Lung microvascular endothelial cell (primary cell): ENCODE measurements at places on chromosomes 12 and 14. TPM values are rescaled to one million over a fixed set of nuclear protein-coding genes. Genes with fewer than 3 reads are reported as not detected.

GRCh38 chr12:78120866-78121560 lies 290.3 kb downstream of the NAV3 start:
- peak; percentile 77 for DNase-seq

The TGM1 gene
- under 0.01 and 0.20 TPM in 2 replicates for total RNA-seq

The ARHGEF25 gene
- total RNA-seq = 1.4 and 2.0 TPM in 2 replicates

- DNase-seq = no peak
Observed at GRCh38 chr12:72889791-72890190, 617.6 kb downstream of the TRHDE start.

DNA sequence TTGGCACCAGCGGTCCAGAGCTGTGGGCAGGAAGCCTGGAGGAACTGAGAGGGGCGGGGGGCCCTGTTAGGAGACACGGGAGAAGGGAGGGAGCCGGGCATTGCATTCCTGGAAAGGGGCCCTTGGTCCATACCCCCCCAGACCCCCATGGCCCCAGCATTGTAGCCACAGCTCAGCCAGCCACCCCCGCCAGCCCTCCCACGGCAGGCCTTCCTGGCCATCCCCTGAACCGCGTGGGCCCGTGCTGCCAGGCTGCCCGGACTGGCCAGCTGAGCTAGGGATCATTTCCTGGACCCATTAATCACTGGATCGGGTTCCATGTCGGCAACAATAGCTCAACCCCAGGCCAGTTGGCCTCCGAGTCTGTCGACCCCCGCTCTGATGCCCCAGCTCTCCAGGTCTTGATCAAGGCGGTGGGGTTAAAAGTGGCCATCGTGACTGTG lies 39.8 kb upstream of the DIO3 start:
- no peak for DNase-seq

GRCh38 chr12:69548687-69549086 lies 36.6 kb upstream of the CCT2 start:
- no peak for DNase-seq

DNA sequence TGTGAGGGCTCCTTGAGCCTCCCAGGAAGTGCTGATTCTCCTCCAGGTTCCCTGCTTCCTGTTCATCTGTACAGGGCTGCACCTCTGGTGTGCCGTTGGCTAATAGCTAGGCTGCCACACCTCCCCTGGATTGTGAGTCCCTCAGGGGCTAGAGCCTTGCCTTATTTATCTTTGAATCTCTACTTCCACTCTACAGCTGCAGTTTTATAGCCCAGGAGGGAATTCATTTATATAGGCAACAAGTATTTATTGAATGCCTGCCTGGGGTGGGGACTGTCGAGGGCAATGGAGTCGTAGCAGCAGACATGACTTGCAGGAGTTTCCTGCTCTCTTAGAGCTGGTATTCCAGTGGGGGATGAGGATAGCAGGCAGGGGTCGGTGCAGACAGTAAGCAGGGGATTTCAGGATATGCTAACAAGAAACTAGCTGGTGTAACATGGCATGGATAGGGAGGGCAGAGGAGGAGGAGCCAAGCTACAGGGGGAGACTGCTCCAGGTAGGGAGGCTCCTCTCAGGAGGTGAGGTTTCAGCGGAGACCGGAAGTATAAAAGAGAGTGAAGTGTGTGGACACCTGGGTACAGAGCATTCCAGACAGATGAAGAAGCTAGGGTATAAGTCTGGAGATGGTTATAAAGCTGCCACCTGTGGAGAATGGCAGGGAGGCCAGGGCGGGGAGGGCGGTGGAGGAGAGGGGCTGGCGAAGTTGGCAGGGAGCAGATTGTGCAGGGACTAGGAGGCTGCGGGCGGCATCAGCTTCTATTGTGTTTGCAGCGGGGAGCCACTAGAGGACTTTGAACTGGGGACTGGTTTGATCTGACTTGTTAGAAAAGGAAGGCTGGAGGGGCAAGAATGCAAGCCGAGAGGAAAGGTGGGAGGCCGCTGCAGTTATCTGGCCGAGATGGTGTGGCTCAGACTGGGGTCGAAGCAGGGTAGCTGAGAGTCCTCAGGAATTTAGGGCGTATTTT lies 17.2 kb downstream of the USP30 start:
- DNase-seq = no peak

- peak; percentile 83 for DNase-seq
Observed at GRCh38 chr12:105930557-105931503, 207.9 kb downstream of the NUAK1 start.
